ENCODE measurements at places on chromosomes 3 and 15. TPM values are rescaled to one million over a fixed set of nuclear protein-coding genes. Genes with fewer than 3 reads are reported as not detected.

EAF1 gene
- total RNA-seq, result 18.5 TPM

CTXND1 gene
- not detected for total RNA-seq

MOBP gene
- total RNA-seq, result 0.95 TPM

SLC7A14 gene
- total RNA-seq, result 3.0 TPM

CDC25A gene
- 15.8 TPM for total RNA-seq

ACKR4 gene
- total RNA-seq, result 4.4 TPM

HGD gene
- total RNA-seq, result not detected

SAMMSON gene
- not detected for total RNA-seq

GABRB3 gene
- 0.07 TPM for total RNA-seq

RYR3 gene
- total RNA-seq, result under 0.01 TPM

CCDC39 gene
- total RNA-seq, result not detected

TRIM59 gene
- total RNA-seq, result 22.8 TPM

FOXB1 gene
- total RNA-seq, result not detected

WWTR1 gene
- 117 TPM for total RNA-seq

RBSN gene
- total RNA-seq, result 27.5 TPM

PCOLCE2 gene
- 12.1 TPM for total RNA-seq

EIF4G1 gene
- 432 TPM for total RNA-seq

KBTBD12 gene
- total RNA-seq, result not detected

PRR20G gene
- total RNA-seq, result not detected

AGTR1 gene
- total RNA-seq, result not detected

CCR8 gene
- total RNA-seq, result not detected

MESP2 gene
- 0.14 TPM for total RNA-seq

CYP19A1 gene
- total RNA-seq, result not detected

LRRC3B gene
- not detected for total RNA-seq

TAGLN3 gene
- 0.07 TPM for total RNA-seq

AHSG gene
- not detected for total RNA-seq

MLF1 gene
- 6.3 TPM for total RNA-seq

C3orf22 gene
- total RNA-seq, result not detected

GRAMD1C gene
- total RNA-seq, result 20.2 TPM

TTLL13 gene
- total RNA-seq, result 0.04 TPM

ZBBX gene
- 0.04 TPM for total RNA-seq

CPNE9 gene
- total RNA-seq, result not detected

CRYGS gene
- total RNA-seq, result 1.4 TPM

COL6A5 gene
- total RNA-seq, result not detected

HACD2 gene
- 29.4 TPM for total RNA-seq

APPL1 gene
- 55.8 TPM for total RNA-seq

GLDN gene
- total RNA-seq, result not detected

HES1 gene
- 23.8 TPM for total RNA-seq

GOLGA8R gene
- total RNA-seq, result 1.3 TPM

PTPRG gene
- 41.0 TPM for total RNA-seq

TMEM108 gene
- 0.40 TPM for total RNA-seq

FGF12 gene
- total RNA-seq, result 1.3 TPM

TUSC7 gene
- total RNA-seq, result not detected

Measured in pulmonary artery endothelial cell (primary cell).